ENCODE measurements at places on chromosomes 5 and 9.

GRCh38 chr9:37182718-37183117, 62.3 kb downstream of the ZCCHC7 start:
- no peak for DNase-seq

GRCh38 chr9:107868186-107868585, 378.6 kb upstream of the KLF4 start:
- no peak for DNase-seq

DNA sequence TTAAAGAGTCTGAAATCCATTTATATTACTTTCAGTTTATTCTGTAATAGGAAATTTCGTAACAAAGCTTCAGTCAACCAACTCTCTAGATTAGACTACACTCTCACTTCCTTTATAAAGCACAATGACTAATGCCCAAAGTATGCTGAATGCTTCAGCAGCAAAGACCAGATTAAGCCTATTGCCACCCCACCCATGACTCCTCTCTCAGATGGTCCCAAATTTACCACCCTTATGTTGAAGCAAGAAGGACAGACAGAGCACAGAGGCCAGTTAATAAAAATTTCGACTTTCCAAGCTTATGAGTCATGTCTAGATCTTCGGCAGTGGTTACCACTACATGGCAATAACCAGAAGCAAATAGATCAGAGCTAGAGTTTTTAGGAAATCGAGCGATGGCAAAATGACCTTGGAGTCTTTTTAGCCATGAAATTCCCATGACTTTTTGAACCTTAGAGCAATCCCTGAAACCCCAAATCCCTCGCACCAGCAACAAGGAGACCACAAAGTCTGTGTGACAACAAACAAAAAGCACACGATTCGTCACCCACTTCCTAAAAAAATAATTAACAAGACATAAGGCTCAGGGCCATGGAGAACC, 287.8 kb upstream of the RASA1 start:
- DNase-seq: no peak

- DNase-seq: no peak
These were observed 334.1 kb downstream of the RFX3 start for GRCh38 chr9:3191715-3192114.

- DNase-seq: no peak
These were observed 52.7 kb upstream of the GDNF start for GRCh38 chr5:37892586-37892985.

- DNase-seq: peak; percentile 25
These were observed 137.8 kb upstream of the ANKH start for GRCh38 chr5:15009420-15009819.

GRCh38 chr9:69571032-69571431, 101.1 kb downstream of the APBA1 start:
- no peak for DNase-seq

DNA sequence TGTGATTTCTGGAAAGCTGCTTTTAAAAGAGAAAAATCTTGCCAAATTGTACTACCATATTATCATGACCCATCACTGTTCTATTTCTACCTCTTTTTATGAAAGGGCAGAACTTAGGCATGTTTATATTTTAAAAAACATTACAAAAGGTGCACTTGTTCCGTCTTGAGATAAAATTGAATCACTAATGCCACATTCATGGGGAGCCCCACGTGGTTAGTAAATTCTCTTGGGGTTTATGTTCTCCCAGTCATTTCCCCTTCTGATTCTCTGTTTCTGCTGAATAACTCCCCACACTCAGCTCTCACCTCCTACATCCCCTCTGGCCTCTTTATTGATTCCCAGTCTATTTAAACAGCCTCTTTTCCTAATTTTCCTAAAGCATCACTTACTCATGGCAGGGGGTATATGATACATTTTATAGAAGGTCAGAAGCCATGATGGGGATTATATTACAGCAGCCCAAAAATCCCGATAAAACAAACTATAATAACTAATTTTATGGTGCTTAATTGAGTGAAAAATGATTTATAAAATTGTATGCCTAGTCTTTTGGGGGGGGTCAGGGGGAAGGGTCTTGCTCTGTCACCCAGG, 19.7 kb upstream of the VLDLR start:
- DNase-seq: no peak

GRCh38 chr5:72179028-72179815, 71.9 kb downstream of the MAP1B start:
- DNase-seq: no peak

- no peak for DNase-seq
These were observed 10.4 kb upstream of the DNAJA1 start for GRCh38 chr9:33014665-33015014.

GRCh38 chr5:100828071-100828897, 74.8 kb downstream of the ST8SIA4 start:
- DNase-seq: no peak

GRCh38 chr9:118609355-118610044, 759.7 kb downstream of the BRINP1 start:
- DNase-seq: no peak

DNA sequence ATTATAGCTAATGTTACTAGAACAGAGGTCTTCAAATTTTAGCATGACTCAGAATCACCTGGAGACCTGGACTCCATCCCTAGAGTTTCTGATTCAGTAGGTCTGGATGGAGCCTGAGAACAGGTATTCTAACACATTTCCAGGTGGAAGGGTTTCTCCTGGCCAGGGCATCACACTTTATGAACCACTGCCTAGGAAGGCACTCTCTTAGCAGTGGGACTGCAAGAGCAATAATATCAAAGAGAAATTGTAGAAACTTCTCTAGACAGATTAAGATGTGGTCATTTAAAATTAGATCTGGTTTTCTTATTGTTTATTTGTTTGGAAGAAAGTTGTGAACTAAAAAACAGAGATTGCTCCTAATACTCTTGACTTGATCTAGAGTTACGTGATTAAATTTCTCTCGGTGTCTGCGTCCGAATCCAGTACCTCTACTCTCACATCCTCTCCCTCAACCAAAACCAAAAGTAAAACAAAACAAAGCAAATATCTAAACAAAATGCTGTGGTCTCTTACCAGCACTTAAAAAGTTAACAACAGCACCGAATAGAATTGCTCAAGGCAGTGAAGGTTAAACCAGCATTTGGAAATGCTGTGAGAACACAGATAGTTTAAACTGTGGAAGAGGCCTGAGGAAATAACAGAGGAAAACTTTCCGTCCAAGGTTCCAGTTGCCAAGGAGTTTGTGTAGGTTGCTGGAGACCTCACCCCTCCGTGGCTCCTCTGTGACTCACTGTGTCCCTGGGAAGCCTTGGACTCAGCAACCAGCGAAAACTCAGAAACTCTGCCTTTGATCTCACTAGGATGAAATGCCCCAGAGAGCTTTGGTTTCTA, 193.4 kb downstream of the ARRDC3 start:
- DNase-seq: no peak

DNA sequence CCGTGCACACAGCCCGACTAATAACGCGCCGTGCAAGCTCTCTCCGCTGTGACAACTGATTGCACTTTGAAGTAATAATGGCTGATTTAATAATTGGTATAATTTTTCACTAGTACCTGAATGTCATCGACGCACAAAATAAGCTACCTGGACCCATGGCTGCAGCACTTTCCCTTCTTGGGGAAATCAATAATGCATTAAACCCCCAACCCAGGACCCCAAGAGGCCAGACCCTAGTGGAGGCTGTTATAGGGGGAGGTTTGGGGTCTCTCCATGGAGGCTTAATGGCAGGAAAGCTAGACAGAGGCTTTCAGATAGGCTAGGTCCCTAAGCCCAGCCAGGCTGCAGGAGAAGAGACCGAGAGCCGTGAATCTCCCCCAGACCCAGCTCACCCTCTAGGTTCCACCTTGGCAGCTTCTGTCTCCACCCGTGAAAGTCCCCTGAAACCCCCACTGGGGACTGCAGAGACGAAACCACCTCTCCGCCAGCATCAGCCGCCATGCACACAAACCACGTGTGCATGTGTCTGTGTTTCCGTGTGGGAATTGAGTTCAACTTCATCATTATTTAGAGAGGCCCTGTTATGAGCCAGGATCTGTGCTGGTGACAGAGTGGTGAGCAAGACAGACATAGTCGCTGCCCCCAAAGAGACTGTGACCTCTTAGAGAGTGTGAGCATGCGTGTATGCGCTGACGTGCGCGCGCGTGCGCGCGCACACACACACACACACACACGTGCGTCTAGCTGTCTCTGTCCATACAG, 168.6 kb upstream of the MVB12B start:
- no peak for DNase-seq

DNA sequence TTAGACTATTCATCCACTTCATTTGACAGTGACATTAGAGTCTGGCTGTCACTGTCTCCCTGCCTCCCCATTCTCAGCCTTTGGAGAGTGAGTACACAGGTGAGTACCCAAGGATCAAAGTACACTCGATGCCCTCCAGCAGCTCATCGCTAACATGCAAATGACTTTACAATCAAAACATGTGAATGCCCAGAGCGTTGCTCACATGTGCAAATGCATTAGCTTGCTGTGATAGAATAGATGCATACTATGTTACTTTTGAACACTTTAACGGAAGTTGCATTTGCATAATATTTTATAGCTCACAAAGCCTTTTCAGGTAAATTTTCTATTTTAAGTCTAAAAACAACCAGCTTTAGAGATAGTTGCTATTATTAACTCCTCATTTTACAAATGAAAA, 107.6 kb downstream of the SYK start:
- no peak for DNase-seq

DNA sequence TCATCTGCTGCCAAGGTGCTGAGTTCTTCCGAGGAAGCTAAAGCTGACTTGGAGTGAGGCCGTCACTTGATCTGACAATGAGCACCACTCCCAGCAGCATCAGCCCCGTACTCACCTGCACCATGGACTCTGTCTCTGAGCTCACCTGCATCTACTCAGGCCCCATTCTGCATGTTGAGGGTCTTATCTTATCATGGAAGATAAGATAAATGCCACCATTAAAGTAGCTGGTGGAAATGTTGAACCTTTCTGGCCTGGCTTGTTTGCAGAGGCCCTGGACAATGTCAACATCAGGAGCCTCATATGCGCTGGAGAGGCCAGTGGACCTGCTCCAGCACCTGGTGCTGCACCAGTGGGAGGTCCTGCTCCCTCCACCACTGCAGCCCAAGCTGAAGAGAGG, 35.0 kb upstream of the HMGCS1 start:
- DNase-seq: no peak

DNA sequence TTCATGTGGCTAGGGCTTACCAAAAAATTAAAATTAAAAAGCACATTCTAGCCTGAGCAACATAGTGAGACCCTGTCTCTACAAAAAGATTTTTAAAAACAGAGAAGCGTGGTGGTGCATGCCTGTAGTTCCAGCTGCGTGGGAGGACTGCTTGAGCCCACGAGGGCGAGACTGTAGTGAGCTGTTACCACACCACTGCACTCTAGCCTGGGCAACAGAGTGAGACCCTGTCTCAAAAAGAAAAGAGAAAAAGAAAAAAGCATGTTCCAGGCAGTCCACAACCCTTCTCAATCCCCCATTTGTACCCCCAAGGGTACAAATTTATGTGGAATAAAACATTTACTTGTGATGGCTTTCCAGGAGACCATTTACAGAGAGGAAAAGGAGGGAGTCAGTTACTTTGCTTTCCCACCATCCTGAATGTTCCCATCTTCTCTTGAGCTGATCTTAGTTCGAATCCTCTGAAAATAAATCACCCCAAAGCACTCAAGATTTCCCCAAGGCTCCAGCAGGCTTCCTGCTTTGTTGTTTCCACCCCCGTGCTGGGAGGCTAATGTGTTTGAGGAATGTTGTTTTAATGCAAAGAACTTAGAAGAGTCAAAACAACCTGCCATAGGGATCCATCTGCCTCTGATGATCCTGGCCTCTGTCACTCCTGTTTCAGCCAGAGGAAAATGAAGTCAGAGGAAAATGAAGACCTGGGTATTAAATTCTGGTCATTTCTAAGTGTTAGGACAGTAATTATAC, 384.7 kb downstream of the BNC2 start:
- DNase-seq: no peak

GRCh38 chr9:108543251-108543778, 312.5 kb downstream of the ACTL7B start:
- DNase-seq: no peak

- no peak for DNase-seq
These were observed 480.2 kb downstream of the RASEF start for GRCh38 chr9:82582693-82583092.

- no peak for DNase-seq
These were observed 61.5 kb upstream of the NUDT12 start for GRCh38 chr5:103624035-103624480.

DNA sequence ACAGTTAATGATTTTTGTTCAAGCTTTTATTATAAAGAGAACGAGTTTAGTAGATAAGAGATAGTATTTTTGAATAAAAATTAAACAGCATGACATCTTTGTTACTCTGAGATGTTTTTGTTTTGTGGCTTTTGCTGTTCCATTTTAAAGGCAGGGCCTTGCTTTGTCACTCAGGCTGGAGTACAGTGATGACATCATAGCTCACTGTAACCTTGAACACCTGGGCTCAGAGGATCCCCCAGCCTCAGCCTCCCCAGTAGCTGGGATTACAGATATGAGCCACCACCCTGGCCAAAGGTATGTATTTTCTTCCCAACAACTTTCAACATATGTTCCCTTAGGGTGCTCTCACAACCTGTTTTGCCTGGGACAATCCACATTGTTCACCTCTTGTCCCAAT, 730.9 kb upstream of the RGMB start:
- no peak for DNase-seq

DNA sequence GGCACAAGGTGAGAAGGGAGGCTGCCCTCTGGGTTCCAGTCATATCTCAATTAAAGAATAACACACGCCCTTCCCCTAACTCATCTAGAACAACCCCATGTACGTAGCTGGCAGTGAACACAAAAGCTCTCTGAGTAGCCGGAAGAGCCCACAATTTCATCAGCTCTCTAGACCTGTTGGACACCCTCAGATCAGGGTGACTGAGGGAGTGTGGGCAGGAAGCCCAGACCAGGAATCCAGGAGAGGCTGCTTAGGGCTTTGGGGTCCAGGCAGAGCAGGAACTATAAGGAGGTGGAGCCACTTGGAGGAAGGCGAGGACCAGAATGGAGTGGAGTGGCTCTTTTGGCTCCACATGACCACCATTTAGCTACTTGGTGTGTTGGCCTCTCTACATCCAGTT, 237.4 kb downstream of the NR3C1 start:
- no peak for DNase-seq

GRCh38 chr9:112487008-112487798, 576 bp downstream of the KIAA1958 start:
- DNase-seq: peak; percentile 23

Data from right renal cortex interstitium (tissue), 3 donors.